ENCODE measurements at places on chromosomes 2 and 18. TPM values are rescaled to one million over a fixed set of nuclear protein-coding genes. Genes with fewer than 3 reads are reported as not detected.

Gene GRHL1
- 0.47 TPM for total RNA-seq

Gene NFE2L2
- 93.6 TPM for total RNA-seq

Gene SCN7A
- total RNA-seq, result not detected

Gene ITPRID2
- 58.4 TPM for total RNA-seq

Gene CLEC4F
- total RNA-seq, result not detected

Gene ARHGEF33
- total RNA-seq, result not detected

Gene EFR3B
- total RNA-seq, result 0.14 TPM

Gene NGEF
- not detected for total RNA-seq

Gene INHBB
- not detected for total RNA-seq

Gene SERPINB10
- not detected for total RNA-seq

Gene FAM237A
- total RNA-seq, result not detected

Gene APLF
- total RNA-seq, result 9.7 TPM

Gene ZBTB7C
- not detected for total RNA-seq

Gene ZNF24
- total RNA-seq, result 103 TPM

Gene CXCR1
- not detected for total RNA-seq

Gene RAX
- not detected for total RNA-seq

Gene HAAO
- total RNA-seq, result 0.80 TPM

Gene PDCD1
- total RNA-seq, result 0.47 TPM

Gene CD8A
- total RNA-seq, result 272 TPM

Gene COLEC11
- 1.8 TPM for total RNA-seq

Gene TRPM8
- not detected for total RNA-seq

Gene MOGAT1
- not detected for total RNA-seq

Gene KCNG2
- not detected for total RNA-seq

Gene CHMP3
- 93.2 TPM for total RNA-seq

Gene CHRND
- total RNA-seq, result not detected

Gene DDX18
- total RNA-seq, result 120 TPM

Gene EVA1A
- total RNA-seq, result not detected

Gene AGXT
- total RNA-seq, result not detected

Gene EPAS1
- total RNA-seq, result 1.1 TPM

Measured in naive thymus-derived CD8-positive, alpha-beta T cell (primary cell).